ENCODE measurements at places on chromosomes 6 and 20.
A peak's percentile ranks its signal among the peaks of the same experiment; 100 is the strongest.

DNA sequence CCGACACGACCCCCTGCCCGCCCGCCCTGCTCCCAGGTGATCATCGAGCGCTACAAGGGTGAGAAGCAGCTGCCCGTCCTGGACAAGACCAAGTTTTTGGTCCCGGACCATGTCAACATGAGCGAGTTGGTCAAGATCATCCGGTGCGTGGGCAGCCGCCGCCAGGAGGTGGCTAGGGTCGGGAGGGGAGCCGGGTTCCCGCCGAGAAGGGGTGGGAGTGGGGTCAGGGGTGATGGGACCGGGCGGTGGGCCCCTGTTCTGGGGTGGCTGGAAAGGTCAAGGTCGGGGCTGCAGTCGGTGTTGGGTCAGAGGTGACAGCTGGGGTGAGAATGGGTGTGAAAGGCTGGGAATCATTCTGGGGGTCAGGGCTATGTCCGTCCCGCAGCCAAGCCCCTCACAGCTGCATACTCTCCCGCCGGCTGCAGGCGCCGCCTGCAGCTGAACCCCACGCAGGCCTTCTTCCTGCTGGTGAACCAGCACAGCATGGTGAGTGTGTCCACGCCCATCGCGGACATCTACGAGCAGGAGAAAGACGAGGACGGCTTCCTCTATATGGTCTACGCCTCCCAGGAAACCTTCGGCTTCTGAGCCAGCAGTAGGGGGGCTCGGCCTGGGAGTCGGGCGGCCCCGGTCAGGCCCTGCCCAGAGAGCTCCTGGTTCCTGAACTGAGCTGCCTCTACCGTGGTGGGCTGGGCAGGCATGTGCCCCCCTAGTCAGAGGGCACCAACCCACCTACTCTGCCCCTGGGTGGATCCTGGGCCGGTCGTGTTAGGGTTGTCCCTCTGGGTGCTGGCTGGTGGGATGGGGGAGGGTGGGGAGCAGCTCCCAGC is 1.0 kb downstream of the MAP1LC3A start:
- DNase-seq = no peak

DNA sequence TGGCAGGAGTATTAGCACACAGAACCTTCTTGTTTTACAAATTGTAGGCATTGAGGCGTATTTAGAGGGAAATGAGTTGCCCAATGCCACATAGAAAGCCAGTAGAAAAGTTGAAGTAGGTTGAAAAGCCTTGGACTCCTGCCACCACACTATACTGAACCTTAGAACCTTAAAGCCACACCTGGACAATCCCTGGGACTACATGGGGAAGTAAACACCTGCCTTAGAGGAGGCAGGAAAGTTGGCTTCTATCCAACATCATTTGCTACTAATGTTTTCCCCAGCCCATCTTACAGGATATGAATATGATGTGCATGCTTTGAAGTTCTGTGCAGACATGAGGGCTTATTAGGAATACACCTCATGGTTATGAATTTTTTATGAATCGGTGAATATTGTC is 5.3 kb upstream of the EPPIN start:
- no peak for DNase-seq

- DNase-seq = no peak
Observed at GRCh38 chr6:159620947-159621346, 72.1 kb downstream of the SOD2 start.

DNA sequence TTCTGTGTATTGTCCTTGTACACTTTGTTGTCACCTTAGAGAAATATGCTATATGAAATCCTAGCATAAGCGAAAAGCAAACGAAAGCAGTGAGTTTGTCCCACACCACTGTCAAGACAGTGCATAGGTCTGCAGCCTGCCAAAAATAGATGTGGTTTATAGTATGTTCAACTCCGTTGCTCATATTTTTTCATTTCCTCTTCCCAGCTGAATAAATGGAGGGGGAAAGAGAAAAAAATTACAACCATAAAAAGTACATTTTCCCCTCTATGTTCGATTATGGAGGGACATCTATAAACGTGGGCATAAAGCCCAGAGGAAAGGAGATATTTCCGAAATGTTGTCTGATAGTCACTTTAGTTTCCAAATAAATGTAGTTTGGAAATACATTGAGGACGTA is 25.8 kb downstream of the PRL start:
- DNase-seq = no peak

DNA sequence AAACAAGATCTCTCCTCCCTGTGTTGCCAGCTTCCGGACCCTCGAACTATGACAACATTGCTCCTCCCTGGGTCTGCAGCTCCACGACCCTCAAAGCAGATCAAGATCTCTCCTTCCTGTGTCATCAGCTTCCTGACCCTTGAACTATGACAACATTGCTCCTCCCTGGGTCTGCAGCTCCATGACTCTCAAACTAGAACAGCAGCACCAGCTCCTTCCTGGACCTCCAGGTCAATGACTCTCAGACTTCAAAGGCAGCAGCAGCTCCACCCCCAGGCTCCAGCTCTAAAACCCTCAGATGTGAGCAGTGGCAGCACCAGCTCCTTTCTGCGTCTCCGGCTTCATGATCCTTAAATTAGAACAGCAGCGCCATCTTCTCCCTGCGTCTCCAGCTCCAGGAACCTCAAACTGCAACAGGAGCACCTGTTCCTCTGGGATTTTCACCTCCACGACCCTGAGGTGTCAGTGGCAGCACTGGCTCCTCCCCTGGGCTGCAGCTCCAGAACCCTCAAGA is 341.0 kb upstream of the SULF2 start:
- no peak for DNase-seq

DNA sequence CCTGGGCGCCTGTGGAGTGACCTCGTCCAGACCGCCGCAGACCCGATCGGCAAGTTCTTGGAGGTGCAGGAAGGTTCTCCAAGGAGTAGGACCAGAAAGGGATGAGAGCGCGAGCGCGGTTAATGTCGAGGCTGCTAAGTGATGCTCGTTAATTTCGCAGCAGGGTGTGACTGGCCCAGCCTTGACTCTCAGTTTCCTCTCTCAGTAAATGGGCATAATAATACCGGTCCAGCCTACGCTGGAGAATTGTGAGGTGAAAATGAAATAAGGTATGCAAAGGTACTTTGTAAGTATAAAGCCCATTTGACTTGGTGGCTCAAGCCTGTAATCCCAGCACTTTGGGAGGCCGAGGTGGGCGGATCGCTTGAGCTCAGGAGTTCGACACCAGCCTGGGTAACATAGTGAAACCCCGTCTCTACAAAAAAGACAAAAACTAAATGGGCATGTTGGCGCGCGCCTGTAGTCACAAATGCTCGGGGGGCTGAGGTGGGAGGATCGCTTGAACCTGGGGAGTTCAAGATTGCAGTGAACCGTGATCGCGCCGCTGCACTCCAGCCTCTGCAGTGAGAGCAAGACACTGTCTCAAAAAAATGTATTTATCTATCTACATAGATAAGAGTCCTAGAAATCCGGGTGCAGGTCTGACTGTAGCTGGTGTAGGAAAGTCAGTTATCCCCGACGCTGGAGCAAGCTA is 634 bp upstream of the BTBD9 start:
- no peak for DNase-seq

- DNase-seq = peak; percentile 37
Observed at GRCh38 chr6:142746524-142746923, 198.5 kb downstream of the HIVEP2 start.

GRCh38 chr6:144008120-144008811 is at the start of gene PLAGL1:
Gene PLAGL1, minus strand, starts transcription at chr6:144008259. Its CDS starts 60,123 bp downstream, at chr6:143948136.
- no peak for DNase-seq

DNA sequence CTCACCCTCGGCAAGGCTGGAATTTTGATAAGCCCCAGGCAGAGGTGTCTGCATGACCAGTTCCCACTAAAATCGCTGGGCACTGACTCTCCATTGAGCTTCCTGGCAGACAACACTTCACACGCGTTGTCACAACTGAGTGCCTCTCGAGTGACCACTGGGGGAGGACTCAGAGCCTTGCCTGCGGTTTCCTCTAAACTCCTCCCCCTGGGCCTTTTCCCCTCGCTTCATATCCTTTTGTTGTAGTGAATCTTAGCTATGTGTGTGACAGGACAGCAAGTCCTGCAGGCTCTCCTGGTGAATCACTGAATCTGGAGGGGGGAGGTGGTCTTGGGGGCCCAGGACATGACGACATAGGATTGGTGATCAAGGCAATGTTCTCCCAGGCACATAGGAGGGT is 670.8 kb downstream of the PRKN start:
- DNase-seq = no peak

- DNase-seq = no peak
Observed at GRCh38 chr6:161442420-161442819, 168.6 kb upstream of the AGPAT4 start.

DNA sequence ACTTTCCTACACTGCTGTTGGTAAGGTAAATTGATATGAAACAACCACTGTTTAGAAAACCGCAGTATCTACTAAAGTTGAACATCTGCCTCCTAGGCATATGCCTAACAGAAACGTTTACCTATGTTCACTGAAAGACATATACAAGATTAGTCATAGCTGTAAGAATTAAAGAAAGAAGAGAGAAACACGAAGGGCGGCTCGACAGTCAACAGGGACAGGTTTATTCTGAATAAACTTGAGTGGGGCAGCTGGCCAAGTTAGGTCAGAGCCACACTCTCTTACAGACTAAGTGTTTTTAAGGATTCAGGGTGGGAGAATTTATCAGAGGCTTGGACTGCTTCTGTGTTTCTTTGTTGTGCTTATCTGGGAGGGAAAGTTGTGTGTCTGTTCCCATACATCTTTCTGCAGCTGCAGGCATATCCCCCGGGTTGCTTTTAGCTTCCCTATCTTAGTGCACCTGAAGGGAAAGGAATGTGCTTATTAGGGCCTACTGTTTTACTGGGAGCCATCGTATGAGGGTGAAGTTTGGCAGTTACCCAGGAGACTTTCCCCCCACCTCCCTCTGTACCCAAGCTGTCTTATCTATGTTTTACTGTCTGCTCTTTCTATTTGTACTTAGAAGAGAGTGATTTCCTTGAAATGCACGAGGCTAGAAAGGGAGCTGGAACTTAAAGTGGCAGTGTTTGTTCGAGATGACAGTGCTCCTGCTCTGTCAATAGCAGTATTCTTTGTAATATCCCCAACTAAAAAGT is 20.4 kb downstream of the PROCR start:
- no peak for DNase-seq

- DNase-seq = no peak
Observed at GRCh38 chr6:130895516-130895915, 68.3 kb downstream of the SMLR1 start.

- no peak for DNase-seq
Observed at GRCh38 chr20:55540486-55540885, 464.8 kb downstream of the CBLN4 start.

GRCh38 chr6:6723361-6723760 is 134.8 kb downstream of the LY86 start:
- no peak for DNase-seq

GRCh38 chr6:89583559-89583958 is 55.0 kb downstream of the LYRM2 start:
- no peak for DNase-seq

DNA sequence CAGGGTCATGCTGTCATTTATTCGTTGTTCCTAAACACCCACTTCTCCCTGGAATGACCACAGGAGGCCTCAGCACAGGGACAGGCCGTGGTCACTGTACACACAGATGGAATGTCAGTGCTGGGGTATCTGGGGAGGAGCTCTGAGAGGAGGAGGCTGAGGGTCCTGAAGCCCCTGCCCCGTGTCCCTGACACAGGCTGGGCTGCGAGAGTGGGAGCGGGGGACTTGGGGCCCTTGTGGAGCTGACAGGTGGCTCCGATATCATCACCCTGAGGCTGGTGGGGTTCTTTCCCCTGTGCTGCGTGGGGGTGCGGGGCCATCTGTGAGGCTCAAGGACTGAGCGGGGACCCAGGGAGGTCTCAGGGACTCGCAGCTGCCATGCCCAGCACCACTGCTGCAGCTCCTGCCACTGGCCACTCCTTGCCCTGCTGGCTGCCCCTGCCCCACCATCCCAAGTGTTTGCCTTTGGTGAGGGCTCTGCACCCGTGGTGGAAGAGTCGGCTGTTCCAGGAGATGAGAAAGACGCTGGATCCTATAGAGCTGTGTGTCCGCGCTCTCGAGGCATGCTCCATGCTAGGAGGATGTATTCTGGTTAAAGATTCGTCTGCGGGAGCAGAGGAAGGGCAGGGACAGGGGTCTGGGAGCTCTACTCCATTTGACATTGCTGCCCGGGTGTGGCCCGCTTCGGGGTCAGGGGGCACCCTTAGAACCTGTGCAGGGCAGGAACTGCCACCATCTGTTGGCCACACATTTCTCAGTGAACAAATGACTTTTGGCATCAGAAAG is 18.9 kb downstream of the NPEPL1 start:
- no peak for DNase-seq

DNA sequence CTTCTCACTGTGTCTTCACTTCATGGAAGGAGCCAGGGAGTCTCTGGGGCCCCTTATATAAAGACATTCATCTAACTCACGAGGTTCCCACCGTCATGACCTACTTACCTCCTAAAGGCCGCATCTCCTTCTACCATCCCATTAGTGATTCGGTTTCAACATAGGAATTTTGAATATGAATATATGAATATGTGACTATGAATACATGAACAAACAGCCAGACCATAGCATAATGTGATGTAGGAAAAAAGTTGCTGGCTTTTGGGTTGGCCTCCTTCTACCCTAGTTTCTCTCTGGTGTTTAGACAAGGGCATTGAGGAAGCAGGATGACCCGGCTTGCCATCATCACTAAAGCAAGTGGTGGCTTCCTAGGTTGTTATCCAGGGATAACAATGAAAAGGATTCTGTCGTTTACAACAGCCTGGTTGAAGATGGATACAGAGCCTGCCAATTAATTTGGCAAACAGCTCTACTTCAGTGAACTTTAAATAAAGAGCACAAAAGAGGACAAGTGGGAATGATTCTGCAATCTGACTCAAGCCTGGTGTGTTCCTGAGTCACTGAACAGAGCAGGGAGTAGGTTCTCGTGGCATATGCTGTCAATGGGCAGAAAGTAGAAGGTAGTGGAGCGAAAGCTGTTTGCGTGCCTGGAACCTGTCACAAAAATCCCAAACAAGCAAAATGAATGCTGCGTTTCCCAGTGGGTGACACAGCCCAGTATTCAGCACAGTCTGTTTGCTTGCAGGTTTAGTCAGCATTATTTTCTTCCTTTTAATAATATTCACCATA is 44.0 kb upstream of the DOK5 start:
- no peak for DNase-seq

DNA sequence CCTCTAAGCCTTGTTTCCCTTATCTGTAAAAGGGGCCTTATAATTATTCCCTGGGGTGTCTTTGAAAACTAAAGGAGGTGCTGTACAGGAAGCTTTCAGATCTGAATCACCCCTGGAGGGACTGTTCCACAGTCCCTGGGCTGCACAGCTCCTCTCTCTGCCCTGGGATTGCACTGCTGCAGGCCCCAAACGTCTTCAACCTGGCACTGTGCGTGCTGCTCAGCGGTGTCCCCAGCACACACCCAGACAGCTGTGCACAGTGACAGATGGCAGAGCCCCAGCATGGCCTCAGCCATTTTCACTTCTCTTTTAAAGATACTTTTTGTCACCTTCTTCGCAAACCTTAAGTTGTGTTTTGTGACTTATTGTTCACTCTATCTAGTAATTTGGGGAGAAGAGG is 50.7 kb upstream of the INSM1 start:
- DNase-seq = no peak

All from CD4-positive, alpha-beta T cell treated with Interleukin-15 for 4 hours (primary cell).